ENCODE measurements at places on chromosomes 1 and 21. TPM values are rescaled to one million over a fixed set of nuclear protein-coding genes. Genes with fewer than 3 reads are reported as not detected.

DNA sequence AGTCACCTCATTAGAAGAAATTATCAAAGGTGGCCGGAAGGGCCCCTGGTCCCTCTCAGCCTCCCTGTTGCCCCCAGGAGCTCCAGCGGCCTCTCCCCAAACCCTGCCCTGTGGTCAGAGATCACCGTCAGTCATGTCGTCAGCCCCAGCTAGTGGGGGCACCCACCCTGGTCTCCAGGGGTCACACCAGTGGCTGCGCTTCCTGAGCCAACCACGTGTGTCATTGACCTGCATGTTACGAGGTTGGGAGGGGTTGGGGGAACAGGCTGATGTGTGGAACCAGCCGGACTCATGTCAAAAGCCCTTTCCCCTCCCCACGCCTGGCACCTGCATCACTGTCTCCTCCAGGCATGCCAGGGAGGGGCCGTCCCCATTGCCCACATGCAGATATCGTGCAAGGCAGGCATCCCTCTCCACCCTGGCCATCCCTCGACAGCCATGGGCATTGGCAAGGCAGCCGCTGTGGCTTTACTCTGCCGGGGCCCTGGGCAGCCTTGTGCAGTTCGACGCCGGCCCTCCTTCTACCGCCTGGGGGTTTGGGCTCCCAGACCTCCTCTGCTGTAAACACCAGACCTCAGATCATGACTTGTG lies 128.7 kb downstream of the CRYAA start:
- DNase-seq, result no peak

DNA sequence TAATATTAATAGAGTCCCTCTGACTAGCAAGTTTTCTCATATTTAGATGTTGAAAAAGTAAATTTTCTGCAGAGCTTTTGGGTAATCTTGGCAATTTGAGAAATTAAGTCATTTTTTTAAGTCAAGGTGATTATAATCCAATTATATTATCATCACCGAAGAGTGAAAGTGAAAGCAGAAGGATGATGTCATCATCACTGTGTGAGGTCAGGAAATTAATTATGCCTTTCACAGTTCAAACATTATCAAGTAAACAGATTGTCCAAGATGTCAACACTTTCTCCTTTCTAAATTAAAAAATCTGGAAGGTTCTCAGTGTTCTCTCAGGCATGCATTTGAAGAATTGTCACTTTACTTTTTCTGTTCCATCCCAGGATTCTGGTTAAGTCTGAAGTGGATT lies 296.0 kb downstream of the TBX15 start:
- DNase-seq, result no peak

DNA sequence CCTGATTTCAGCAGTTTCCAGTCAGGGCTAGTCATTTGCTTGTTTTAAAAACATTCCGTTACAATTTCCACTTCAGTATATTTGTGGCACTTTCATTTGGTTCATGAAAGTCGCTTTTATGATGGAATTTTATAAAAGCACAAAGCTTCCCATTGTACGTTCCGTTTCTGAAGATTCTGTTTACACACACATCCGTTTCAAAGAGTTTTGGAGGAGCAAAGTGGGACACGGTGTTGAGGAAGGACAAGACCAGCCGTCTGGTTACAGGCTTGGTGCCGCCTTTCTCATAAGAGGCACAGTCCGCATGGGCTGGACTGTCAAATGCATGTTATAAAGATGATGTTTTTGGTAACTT lies 60.3 kb downstream of the FAAP20 start:
- no peak for DNase-seq

DNA sequence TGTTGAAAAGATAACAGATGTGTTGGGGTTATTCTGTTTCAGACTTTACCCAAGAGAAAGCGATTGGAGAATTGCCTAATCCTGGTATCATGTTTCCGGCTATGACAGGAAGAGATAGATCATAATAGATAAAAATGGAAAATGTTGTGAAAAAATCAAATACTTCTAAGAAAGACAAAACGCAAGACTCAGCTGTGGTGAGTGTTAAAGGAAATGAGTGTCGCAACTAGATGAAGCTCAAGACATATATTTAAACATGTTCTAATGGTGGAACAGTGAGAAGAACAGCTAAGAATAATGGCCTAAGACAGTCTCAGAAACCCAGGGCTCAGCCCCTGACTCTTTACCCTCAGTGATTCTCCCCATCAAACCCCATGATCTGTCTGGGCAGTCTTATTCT lies 426.7 kb upstream of the RUNX1 start:
- DNase-seq, result no peak

- no peak for DNase-seq
These were observed 14.2 kb downstream of the MT1HL1 start for GRCh38 chr1:236990052-236990445.

GRCh38 chr1:203338335-203339036 lies 12.4 kb downstream of the FMOD start:
- peak; percentile 30 for DNase-seq

APOBEC4 gene
- total RNA-seq, result not detected

EIF2D gene
- total RNA-seq, result 36.8 TPM

NR1I3 gene
- not detected for total RNA-seq

CA6 gene
- total RNA-seq, result not detected

BMP8B gene
- 0.91 TPM for total RNA-seq

RGS1 gene
- 0.26 TPM for total RNA-seq

Measured in progenitor cell of endocrine pancreas (in vitro differentiated cells).